ENCODE measurements at places on chromosomes 4 and X.

DNA sequence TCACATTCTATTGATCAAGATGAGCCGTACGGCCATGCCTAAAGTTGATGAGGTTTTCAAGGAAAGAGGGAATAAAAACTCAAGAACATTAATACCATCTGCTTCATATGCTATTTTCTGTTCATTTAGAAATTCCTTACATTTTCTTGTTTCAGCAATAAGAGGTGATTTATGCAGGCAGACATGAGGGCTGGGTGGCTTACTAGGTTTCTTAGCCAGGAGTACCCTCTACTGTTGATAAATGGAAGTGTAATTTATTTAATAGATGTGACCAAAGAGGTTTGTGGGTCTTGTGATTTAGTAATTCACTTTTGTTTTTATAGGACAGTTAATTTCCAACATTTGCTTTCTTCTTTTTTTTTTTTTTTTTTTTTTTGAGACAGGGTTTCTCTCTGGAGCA, 6.4 kb upstream of the SMIM9 start:
- DNase-seq, result no peak

- no peak for DNase-seq
Observed at GRCh38 chr4:8846046-8846720, 25.5 kb downstream of the HMX1 start.

DNA sequence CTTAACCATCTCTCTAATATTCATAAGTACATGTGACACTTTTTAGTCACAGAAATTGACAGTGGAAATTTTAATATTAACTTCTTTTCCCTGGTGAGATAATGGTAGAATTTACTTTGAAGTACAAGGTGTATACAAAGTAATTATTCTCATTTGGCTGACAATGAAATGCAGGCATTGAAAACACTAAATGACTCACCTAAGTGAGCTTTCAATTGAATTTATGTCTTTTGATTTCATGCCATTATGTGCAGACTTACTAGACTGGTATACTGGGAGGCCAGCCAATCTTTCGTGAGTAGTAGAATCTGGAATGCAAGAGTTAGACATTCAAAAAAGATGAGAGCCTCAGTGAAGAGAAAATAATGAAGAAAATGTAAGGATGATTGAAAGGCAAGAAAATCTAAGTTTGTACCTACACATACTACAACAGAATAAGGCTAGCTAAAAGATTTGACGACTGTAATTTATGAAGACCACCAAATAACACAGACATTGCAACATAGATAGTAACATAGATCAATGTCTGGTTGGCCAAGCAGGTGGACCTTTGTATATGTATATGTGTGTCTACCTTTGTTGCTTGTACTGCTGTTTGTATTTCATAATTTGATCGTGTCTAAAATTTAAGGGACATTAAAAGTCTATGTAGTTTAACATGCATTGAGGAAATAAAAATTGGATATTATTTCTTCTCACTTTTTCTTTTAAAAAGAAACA, 459.7 kb downstream of the IL15 start:
- DNase-seq, result no peak

DNA sequence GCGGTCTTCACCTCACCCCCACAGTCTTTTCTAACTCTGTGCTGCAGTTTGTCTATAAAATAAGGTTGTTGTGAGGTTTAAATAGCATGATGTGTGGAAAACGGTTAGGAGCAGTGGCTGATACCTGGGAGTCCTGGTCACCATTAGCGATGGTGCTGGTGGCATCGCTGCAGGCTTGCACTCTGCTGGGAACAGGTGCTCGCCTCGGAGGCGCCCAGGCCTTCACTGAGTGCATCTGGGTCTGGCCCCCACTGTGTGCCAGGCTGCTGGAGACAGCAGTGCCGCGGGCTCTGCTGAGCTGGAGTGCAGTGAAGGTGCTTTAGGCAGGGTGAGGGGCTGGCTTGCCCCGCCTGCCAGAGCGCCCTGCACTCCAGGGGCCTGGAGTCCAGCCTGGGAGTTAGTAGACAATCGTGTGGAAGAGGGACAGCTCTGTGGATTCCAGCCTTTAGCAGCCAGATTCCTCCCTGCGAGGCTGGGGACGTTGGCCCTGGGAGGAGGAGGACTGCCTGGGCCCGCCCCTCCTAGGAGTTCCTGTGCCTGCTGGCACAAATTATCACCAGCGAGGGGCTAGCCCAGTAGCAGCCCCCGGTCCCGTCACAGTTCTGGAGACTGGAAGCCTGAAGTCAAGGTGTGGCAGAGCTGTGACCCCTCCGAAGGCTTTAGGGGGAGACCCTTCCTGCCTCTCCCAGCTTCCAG, 7.3 kb downstream of the RGS12 start:
- DNase-seq, result no peak

DNA sequence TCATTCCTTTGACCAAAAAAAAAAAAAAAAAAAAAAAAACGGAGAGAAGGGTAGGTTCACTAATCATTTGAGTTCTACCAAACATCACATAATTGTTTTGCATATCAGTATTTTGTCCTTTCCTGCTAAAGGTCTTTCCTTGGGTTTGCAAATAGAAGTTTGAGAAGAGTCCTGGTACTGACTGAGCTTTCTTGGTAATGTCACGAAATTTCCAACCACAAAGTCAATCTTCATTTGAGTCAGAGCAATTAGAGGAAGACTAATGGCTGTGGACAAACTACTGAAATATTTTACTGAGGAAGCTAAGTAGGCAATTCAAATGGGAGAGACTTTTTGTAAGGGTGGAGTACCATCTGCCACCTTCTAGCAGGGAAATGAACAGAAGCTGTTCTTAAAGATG, 21.7 kb upstream of the CD40LG start:
- no peak for DNase-seq

DNA sequence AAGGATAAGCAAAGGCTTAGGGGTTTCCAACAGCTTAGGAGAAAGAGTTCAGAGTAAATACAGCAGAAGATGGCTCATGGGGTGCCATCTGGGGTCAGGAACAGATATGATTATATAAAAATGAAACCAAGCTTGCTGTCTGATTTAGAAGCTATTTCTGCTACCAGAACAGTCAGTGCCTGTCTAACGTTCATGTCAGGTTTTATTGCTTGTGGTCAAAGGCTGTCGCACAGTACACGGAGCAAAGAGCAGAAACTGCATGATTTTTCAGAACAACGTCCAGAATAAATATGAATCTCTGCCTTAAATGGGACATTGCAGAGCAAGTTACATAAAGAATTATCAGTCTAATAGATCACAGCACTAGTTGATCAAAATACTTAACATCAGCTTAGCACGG, 17.4 kb downstream of the CETN2 start:
- no peak for DNase-seq

DNA sequence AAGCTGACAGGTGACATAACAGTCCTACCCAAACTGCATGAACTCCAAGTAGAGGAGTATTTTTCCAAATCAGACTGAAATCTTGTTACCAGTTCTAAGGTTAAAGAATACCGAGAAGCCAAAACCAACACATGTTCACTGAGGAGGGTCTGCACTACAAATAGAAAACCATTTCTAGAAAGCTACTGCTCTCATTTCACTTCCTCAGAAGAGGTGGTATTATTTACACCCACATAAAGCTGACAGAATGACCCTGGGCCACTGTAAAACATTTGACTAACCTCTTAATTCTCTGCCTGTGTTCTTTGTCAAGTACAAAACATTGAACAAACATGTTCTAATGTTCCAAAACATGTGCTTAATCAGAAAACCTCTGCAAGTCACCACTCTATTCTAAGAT, 95.8 kb downstream of the IQCM start:
- no peak for DNase-seq

DNA sequence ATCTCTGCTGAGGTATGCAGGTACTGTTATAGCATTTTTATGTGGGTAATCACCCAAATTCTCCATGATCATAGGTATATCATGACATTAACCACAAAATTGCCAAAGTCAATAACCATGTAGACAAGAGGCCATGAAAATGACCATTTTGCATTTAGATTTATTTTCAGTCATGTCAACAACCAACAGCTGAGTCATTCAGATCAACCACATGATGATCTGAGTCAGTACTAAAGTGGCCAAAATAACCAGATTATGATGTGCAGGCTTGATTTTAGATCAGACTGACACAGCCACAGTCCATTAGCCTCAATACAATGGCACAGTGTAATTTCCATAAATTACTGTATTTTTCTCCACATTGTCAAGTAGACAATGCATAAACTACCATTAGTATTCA, 240.5 kb downstream of the GRIA3 start:
- DNase-seq, result no peak

DNA sequence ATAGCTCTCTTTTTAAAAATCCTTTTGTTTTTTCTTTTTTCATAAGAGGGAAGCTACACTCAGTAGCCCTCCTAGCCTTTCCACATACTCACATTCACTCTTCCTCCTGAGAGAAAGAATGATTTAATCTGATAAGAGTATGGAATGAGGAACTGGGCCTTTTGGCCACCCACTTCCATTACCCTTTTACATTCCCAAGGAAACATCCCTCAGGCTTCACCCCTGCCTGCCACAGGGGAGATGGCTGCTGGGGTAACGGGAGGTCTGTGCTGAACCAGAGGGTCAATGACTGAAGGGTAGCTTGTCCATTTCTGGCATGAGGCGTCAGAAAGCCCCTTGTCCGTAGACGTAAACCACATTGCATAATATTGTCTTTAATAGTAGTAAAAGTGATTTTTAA, 67.2 kb upstream of the CCSER1 start:
- DNase-seq, result no peak

DNA sequence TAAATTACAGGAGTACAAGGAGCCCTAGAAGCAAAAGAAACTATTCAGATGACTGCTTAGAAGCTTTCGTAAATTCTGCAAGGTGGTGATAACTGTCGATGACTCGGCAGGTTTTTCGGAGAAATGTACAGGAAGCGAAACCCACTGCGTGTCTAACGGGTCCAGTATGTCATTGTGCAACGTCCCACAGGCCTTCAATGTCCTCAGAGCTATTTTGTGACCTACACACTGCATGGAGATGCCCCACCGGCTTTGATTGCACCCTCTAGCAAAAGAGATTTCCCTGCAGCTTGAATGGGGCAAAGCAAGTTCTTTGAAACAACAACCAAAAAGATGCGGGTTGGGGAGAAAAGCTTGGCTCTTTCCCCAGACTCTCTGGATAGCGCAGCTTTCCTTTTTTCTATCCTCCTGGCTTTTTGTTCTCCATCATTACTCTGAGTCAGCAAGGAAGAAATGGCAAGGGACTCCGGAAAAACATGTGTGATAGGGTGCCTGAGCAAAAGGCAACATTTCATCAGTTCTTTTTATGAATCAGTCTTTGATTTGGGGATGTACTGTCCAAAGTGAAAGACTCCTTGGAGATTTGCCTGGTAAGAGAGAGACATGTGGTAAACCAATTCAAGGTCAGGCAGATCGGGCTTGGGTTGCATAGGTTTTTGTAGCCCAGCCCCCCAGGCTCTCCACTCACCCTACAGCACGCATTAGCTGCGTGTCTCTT, 112.0 kb upstream of the TBL1X start:
- peak; percentile 36 for DNase-seq

GRCh38 chr4:148481636-148482035, 39.4 kb upstream of the NR3C2 start:
- no peak for DNase-seq

DNA sequence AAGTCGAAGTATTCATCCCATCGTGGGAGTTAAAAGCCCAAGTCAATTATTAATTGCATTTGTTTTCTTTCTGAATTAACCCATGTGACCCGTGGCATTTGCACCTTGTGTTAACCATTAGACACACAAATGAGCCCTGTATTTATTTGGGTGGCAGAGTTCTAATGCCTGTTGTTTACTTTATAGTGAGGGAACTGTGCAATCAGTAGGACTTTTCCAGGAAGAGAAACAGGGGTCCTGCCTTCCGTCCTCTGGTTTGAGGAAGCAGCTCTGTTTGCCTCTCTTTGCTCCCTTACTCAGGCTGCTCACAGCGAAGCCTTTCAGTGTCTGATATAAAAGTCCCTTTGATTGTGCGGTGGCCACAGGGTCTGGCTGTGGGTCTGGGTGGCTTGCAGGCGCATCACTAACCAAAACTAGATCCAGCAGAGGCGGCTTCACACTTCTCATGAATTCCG, 263.6 kb downstream of the PTTG2 start:
- DNase-seq, result no peak

- no peak for DNase-seq
Observed at GRCh38 chr4:2868877-2869487, 25.3 kb downstream of the ADD1 start.

- DNase-seq, result no peak
Observed at GRCh38 chr4:123577225-123577906, 180.8 kb downstream of the SPRY1 start.

DNA sequence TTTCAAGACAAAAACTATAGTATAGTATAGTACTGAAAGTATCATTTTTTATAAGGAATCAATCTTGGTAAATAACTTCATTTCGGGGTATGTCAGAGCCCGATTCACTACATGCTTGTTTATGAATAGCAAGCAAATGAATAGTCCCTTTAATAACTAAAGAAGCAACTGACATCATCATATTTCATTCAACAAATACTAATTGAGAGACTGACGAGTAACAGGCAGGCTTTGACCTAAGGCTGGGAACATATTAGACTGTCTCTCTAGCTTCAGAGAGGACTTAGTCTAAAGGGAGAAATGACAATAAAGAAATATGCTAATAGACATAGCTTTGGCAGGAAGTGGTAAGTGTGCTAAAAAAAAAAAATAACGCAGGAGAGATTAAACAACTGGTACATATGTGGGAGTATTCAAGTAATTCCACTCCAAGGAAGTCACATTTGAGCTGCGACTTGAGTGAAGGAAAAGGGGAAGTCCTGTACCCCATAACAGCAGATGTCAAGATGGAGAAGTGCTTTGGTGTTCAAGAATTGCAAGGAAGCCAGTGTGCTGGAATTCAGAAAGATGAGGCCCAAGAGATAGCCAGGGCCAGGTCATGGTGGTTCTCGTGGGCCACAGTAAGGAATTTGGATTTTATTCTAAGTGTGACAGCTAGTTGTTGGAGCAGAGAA, 284.9 kb downstream of the FBXO8 start:
- DNase-seq, result no peak

GRCh38 chr4:131054489-131055019, 1958.6 kb downstream of the C4orf33 start:
- no peak for DNase-seq

DNA sequence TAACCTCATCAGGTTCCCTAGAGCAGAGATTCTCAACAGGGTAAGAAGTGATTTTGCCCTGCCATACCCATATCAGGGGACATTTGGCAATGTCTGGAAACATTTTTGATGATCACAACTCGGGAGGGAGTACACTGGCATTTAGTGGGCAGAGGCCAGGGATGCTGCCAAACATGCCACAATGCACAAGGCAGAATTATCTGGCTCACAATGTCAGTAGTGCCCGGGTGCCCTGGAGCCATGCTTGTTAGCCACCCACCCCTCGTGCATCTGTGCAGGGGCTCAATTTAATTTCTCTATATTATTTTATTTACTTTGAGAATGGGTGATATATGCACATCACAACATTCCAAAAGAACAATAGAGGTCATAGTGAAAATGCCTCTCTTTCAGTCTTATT, 82.0 kb upstream of the DHX15 start:
- no peak for DNase-seq

GRCh38 chr4:135900956-135901355, 1631.3 kb downstream of the PCDH18 start:
- no peak for DNase-seq

GRCh38 chr4:99806545-99806944, 10.1 kb upstream of the DAPP1 start:
- no peak for DNase-seq

Measured in stimulated activated naive B cell treated with anti-CD40 and anti-IgM and Interleukin-4, amounts not matched to agents 10 μg/mL and 1 μg/mL and 100 μg/mL, for 72 hours (primary cell).